SHP77 treated with DMSO at 0.1 percent for 48 hours (cell line): ENCODE measurements at places on chromosomes 7 and 10.
A peak's percentile ranks its signal among the peaks of the same experiment; 100 is the strongest.

DNA sequence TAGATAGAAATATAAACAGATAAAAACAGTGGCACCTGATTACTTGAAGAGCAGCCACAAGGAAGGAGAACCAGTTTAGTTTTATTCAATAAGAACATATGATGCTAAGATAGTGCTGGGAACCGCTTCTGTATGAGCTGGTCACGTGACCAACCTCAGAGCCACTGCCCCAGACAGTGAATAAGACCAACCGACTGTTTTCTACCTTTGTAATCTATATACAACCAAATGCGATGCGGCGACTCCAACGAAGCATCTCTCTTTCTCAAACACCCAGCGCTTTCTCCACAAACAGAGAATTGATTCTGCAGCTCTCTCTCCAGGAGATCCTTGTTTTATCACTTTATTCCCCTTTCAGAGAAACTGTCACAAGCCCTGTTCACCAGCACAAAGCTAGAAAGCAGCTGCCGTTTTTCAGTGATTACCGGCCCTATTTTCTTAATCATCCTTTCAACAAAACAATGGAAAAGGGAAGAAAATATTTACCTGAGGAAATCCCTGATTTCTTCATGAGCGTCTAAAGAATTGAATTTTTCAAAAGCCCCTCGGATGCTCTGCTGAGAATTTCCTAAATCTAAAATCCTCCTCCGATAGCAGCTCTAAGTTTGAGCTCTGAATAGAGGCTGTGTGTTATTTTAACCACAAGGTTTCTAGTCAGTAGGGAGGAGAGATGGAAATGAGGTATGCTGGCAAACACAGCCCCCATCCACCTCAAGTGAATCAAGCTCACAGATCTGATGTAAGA lies 55.7 kb upstream of the JCAD start:
- DNase-seq, result no peak

- DNase-seq, result no peak
These were observed 359.1 kb downstream of the CRPPA start for GRCh38 chr7:16062269-16062668.

GRCh38 chr7:2808891-2809665 lies 35.0 kb downstream of the GNA12 start:
- no peak for DNase-seq

DNA sequence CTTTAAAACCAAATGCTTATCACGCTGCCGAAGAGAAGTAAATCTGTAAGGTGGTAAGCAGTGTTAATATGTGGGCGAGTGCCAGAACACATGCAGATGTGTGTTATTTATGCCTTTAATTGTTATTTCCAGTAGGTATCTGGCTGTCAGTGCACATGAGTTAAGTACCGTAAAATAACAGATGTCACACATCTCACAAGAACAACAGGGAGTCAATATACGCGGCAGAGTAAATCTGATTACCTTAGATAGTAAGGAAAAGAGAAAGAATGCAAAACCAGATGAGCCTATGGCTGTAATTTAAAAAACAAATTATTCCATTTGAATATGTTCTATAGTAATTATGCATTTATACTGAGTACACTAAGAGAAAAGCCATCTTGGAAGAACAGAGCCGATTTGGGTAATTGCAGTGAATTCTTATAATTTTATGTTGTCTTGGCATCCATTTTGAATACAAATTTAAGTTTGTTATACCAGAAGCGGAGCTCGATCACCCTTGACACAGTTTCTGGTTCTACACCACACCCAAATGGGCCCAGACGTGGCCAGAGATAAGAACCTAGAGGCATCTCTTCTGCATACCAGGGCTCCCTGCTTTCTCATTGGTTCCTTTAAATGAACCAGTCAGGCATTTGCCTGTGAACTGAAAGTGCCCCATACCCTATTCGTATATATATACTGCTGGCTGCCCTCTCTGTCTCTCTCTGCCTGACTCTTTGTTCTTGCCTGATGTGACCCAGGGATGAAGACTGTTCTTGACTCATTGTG lies 34.8 kb downstream of the DNAJB9 start:
- no peak for DNase-seq

DNA sequence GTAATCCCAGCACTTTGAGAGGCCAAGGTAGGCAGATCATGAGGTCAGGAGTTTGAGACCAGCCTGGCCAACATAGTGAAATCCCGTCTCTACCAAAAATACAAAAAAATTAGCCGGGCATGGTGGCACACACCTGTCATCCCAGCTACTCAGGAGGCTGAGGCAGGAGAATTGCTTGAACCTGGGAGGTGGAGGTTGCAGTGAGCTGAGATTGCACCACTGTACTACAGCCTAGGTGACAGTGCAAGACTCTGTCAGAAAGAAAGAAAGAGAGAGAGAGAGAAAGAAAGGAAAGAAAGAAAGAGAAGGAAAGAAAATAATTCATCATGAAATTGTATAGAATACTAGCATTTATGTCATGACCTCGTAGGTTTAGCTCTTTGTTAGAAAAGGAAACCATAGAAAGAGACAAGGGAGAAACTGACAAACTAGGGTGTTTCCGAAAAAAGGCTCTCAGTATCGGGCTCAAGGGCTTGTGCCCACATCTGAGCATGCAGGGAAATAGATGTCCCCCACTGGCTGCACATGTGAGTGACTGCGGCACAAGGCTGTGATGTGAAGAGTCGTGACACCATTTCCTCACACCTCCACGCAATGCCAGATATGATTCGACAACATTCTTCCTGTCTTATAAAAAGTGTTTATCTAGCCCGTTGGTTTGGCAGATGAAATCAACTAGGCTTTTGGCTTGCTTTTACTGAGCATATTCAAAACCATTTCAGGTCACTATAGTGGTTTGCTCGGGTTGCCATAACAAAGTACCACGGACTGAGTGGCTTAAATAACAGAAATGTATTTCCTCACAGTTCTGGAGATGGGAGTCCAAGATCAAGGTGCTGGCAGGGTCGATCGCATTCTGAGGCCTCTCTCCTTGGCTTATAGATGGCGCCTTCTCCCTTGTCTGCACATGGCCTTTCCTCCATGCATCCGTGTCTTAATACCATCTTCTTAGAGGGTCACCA lies 2.0 kb downstream of the SRGN start:
- DNase-seq, result no peak

- DNase-seq, result no peak
These were observed 8.2 kb downstream of the LFNG start for GRCh38 chr7:2527505-2528467.

GRCh38 chr10:110676016-110676415 lies 31.9 kb downstream of the RBM20 start:
- DNase-seq, result no peak

DNA sequence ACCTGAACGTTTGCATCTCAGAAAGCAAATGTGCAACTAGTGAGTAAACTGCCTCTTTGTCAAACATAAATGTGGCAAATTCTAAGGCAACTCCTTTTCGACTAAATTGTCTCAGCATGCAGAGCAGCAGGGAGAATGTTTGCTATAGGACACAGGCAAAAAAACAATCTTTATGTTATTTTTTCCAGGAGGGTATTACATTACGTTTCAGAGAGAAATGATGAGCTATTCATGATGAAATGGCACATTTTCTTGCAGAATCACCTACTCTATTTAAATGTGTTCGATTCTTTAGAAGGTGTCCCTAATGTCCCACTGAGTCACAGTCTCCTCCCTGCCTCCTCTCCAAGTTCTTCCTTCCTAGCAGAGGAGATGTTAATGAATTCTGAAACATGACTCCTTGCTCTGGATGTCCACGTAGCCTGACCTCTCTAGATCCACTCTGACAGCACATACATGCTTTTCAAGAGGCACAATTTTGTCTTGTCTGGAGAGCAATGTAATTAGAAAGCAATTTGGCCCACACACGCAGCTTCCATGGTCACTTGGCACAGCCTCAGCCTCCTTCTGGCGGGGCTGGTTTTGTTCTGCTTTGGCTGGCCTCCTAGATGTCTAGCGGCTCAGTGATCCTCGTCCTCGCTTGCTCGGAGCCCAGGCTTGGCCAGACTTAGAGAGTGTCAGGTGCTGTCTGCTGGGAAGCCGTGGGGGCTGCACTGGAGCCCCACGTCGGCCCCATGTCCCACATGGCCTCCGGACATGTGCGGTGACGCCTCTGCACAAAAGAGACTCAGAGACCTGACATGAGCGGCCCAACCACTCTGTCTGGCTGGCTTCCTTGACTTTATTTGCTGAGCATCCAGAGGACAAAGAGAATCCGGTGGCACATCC lies 125.7 kb upstream of the ZNF438 start:
- DNase-seq, result peak; percentile 67

- no peak for DNase-seq
These were observed 120.8 kb upstream of the SEC61G start for GRCh38 chr7:54879776-54880175.

GRCh38 chr7:67301667-67302066 lies 305.0 kb downstream of the TYW1 start:
- DNase-seq, result no peak

- no peak for DNase-seq
These were observed 36.2 kb downstream of the SEMA3D start for GRCh38 chr7:85150624-85151023.

DNA sequence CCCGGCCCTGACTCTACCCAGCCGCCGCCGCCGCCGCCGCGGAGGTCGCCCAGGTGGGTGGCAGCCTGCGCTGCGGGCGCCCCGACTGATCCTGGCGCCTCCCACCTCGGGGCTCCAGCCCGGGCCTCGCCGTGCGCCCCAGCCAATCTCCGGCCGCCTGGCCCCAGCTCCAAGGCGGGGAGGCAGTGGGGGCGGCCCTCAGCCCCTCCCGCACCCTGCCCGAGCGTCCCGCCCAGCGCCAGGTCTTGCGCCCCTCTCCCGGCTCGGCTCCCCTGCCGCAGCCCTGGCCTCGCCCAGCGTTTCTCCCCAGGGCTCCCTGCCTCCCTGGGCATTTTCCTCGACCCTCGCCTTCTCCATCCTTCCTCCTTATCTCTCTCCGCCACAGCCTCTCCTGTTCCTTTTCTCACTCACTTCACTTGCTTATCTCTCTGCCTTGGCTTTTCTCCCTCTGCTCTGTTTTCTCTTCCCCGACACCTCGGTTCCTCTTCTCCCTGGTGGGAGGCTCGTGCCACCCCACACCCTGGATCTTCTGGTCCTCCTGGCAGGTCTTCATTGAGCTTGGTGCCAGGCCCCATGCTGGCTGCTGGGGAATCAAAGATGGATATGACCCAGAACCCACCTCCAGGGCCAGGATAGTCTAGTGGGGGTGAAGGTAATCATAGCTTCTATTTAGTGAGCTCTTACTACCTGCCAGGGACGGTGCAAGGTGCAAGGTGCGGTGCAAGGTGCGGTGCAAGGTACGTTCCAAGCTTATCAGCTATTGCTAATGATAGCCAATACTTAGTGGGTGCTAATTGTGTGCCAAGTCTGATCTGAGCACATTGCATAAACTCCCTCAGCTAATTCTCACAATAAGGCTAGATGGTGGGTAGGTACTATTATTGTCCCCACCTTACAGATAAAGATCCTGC lies at the start of gene SFRP5:
SFRP5 (minus strand) TSS at position 87 of the 911 bp plus-strand sequence. CDS start 166 bp downstream, outside the sequence.
- DNase-seq, result no peak

DNA sequence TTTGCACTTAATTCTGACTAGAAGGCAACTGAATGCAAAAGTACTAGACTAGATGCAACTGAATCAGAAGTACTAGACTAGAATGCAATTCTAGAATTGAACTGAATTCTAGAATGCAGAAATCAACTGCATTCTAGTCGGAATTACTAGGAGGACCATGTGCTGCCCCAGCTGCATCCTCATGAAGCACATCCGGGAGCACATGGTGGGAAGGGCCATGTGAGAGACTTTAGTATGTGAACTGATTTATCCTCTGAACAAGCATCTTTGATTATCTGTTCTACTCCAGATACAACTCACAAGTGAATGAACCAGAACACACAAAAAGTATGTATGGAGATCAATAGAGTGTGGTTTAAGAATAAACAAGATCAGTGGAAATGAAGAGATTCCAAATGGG lies 115.1 kb downstream of the GALNT11 start:
- no peak for DNase-seq

DNA sequence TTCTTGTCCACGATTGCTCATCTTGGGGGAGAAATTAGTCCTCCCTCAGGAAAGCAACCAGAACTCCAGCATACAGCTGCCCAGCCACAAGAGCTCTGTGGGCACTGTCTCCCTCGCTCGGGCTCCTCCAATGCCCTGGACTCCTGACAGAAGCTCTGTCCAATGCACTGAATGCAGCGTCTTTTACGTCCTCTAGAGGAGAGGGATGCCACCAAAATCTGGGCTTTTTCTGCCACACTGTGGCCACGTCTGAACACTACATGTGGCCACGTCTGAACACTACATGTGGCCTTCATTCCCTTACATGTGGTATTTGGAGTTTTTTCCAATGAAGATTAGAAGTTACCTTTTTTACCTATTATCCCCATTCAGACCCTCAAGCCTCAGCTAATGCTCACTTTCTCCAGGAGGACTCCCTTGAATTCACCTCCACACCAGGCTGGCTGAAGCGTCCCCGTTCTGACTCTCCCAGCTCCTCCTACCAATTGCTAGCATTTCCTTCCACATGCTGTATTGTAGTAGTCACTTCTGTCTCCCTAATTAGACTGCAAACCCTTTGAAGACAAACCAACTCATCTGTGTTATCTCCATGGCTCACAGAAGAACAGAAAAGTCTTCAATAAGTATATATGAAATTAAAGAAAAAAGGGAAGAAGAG lies 134.3 kb upstream of the PDE1C start:
- peak; percentile 97 for DNase-seq

DNA sequence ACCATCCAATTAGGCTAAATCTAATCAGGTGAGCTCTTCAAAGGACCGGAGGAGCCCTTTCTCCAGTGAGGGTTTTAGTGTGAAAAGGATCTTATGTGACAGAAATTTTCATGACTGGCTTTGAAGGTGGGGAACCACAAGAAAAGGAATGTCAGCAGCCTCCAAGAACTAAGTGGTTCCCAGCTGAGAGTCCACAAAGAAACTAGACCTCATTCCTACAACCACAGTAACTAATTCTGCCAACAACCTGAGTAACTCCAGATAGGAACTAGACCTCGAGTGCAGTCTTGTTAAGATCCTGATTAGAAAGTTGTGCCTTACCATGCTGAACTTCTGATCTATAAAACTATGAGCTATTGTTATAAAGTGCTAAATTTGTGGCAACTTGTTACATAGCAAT lies 51.3 kb downstream of the PCLO start:
- no peak for DNase-seq

GRCh38 chr10:132187430-132188138 lies 836 bp downstream of the DPYSL4 start:
- DNase-seq, result no peak

DNA sequence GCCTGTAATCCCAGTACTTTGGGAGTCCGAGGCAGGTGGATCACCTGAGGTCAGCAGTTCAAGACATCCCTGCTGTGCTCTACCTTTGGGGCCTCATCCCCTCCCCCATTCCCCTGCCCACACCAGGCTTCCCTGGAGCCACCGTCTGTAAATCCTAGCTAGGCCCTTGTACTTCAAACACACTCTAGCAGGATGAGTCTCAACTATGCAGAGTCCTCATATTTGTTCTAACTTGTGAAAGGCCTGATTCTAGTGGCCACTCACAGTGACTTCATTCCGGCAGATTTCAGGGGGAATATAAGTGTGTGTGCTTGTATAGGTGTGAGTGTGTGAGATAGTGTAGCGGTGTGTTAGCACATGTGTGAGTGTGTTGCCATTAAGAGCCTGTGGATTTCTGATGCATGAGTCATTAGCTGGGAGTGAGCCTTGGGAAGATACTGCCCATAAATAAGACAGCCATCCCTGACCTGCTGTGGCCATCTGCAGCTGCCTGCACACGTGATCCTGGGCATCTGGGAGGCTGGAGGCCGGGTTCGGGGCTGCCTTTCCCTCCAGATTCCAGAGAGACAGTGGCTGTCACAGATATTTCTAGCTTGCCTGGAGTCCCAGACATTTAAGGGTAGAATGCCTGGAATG lies 1.7 kb upstream of the NEURL1 start:
- DNase-seq, result peak; percentile 59
